ENCODE measurements at places on chromosomes 5 and 9.

- DNase-seq, result no peak
Observed at GRCh38 chr5:149519601-149520000, 31.6 kb downstream of the CSNK1A1 start.

GRCh38 chr5:80101993-80102392 lies 66.8 kb downstream of the THBS4 start:
- no peak for DNase-seq

- no peak for DNase-seq
Observed at GRCh38 chr9:38707885-38708637, 11.9 kb downstream of the FAM240B start.

- DNase-seq, result no peak
Observed at GRCh38 chr9:83238871-83239640, 176.1 kb upstream of the RASEF start.

DNA sequence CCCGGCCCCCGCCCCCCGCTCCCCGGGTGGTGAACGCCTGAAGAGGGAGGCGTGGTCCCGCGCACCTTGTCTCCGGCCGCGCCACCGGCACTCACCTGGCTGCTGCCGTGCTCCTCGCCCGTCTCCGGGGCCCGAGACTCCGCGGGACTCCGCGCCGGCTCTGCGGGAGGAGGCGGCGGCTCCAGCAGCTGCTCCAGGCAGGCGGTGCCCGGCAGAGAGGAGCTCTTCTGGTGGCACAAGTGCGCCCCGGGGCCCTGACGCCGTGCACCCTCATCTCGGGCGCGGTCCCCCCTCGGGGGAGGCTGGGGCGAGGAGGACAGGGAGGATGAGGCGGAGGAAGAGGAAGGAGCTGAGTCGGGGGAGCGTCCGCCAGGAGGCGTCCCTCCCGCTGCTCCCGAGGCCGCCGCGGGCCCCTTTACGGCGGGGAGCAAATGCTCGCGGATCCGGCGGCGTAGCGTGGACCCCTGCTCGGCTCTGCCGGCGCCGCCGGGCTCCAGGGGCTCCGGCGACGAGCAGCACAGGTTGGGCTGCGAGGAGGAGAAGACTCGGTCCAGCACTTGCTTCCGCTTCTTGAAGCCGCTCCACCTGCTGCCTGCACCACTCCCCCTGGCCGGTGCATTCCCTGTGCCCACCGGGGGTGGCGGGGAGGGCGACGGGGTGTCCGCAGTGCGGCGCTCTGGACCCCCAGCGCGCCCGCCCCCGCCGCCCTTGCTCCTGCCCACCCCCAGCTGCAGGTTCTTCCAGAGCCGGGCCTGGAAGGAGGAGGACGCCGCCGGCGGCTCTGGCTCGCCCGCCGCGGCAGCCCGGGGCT lies 928 bp downstream of the MCTP1 start:
- DNase-seq, result no peak

DNA sequence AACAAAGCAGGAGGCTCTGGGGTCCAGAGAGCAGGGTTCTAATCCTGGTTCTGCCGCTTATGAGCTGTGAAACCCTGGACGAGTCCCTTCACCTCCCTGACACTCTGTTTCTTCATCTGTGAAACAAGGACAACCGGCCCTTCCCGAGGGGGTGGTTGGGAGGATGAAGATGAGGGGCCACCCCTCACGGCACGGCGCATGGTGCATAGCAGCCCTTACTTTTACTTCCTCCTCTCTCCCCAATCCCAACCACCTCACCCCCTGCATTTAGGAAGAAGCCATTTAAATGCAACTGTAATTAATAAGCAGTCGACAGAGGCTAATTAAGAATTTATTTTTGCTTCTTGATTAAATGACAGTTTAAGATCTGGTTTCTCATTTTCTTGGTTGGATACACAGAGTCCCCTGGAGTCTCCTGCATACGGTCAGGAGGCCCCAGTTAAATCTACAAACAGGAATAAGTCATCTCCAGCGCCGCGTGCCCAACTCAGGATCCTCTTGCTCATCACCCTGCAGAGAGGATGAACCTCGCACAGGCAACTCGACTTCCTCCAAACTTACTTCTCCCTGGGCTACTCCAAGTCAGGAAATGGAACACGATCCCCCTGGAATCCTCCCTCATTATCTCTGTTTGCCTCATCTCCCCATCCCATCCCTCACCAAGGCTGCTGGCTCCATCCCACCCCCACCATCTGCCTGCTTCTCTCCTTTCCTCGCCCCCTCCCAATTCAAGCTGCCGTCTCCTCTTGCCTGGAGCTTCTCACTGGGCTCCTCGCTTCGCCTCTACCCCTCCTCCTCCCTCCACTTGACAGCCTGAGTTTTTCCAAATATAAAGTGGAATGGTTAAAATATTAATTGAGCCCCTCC lies 95.9 kb downstream of the HRH2 start:
- DNase-seq, result no peak

DNA sequence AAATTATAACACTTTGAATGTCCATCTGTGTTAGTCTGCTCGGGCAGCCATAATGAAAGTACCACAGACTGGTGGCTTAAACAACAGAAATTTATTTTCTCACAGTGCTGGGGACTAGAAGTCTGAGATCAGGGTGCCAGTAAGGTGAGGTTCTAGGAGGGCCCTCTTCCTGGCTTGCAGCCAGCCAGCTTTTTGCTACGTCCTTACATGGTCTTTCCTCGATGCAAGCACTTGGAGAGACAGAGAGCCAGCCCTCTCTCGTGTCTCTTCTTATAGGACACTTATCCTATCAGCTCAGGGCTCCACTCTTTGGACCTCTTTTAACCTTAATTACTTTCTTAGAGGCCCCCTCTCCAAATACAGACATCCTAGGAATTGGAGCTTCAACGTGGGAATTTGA lies 351.8 kb downstream of the SPOCK1 start:
- no peak for DNase-seq

DNA sequence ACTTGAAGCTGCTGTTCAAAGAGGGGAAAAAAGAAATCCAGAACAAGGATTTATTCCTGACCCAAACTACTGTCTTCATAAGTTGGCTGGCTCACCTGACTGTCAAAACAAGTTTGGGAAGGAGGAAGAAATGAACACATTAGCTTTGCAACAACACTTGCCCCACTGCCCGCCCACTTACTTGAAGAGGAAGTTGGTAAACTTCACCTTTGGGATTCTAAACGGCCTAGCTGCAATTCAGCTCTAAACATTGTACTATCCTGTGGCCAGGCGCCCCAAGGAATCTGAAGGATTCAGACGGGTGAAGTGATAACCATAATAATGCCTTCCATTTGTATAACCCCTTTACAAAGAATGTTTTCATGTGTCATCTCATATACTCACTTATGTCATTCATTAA lies 199.4 kb downstream of the ARRDC3 start:
- DNase-seq, result no peak

- no peak for DNase-seq
Observed at GRCh38 chr5:969408-969839, 39.2 kb upstream of the NKD2 start.

DNA sequence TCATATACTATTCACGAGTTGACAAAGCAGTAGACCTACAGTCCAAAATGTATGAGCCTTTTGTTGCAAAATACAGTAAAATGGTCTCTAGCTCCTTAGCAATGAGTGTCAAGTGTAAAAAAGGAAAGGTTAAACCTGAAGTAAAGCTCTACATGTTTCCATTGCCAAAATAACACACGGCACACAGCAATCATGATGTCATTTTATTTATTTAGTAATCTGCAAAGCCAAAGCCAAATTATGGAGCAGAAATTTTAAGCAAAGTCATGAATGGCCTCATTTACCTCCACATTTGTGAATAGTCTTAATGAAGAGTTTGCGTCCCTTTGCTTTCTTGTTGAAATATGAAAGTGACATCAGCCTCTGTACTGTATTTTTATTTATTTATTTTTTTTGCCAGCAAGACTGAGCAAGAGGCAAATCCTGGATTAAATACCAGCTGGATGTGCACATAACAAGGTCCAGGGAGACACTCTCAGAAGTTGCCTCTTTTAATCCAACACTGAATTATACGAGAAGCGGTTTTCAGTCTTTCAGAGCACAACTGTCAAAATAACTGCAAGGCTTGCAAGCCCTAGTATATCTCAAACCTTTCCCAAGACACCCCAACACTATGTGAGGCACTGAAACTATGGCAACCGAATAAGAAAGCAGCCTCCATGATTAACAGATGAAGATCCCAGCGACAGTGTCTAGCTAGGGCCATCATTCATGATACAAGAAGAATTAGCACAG lies 9.7 kb downstream of the SEMA6A start:
- DNase-seq, result no peak

DNA sequence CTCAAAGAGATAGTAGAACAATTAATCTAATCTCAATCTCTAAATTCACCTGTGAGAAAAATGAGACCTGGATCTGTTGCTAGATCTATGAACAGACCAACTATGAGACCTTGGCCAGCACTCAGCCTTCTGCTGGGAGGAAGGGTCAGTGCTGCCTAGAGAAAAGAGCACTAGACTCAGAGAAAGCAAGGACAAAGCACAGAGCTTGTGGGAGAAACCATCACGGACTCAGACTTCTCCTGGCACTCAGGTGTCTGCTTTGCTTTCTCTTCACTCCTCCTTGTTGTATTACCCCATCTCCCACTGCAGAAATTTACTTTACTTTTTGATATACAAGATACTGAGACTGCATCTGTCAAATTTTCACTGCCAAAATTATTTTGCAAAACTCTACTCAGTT lies 890.0 kb upstream of the NUDT12 start:
- DNase-seq, result no peak

GRCh38 chr9:93576258-93577077 lies at the start of gene PHF2:
Gene PHF2, plus strand, starts transcription at chr9:93576584. Its CDS starts 190 bp downstream, at chr9:93576774.
- no peak for DNase-seq

DNA sequence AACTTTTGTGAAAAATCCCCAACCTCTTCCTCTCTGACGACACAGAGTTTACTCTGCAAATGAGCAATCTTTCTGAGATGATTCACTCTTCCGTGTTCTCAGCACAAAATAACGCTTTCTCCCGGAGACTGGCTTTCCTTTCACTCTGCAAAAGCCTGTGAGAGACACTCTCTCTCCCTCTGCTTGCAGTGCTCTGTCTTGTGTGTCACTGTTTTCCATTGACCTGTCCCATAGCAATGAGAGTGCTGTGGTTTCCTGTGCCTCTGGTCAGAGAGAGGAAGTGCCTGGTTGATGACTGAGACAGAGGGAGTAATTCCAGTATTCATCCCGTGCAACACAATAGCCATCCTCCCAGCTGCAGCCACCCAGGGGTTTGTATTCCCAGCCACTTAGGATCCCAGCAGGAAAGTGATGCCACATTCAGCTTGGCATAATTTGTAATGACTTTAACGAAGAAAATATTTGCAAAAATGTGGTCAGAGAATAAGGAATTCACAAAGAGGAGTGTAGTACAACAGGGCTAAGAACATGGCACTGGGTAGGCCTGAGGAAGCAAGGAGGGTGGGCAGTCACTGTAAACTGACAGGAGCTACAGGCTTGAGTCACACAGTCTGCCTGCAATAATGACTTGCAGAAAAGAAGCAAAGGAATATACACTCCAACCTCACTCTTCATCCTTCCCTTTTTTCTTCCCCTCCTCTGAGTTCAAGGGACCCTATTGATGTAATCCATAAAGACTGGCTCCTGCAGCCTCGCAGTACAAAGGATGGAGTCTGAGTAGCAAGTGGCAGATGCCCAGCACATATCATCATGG lies 463.5 kb upstream of the RGMB start:
- DNase-seq, result no peak

DNA sequence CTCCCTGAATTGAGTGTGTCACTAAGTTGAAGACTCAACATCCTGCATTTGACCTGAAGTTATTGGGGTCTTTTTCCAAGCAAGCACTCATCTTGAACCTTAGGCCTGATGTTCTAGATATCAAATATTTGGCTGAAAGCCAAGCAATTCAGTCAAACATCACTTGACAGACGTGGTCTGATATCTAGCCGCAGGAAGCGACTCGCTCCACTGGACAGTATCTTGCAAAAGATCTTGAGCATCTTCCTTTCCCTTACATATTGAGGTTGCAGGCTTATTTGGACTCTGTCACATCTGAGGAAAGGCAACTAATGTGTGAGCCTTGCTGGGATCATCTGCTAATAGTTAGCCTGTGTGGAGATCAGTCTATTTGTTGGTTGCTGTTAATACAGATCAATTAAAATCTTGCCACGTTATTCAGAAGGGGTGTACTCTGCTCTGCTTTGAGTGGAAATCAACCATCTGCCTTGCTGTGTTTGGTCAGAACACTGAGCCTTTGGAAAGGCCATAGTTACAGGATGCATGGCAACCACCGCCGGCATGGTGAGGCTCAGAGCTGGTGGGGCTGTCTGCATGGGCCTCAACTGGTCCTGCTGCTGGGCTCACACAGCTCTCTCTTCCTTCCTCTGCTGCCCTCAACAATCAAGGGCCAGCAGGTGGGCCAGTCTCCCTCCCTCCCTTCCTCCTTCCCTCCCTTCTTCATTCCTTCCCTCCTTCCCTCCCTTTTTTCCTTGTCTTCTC lies 166.9 kb upstream of the KLF9 start:
- no peak for DNase-seq

DNA sequence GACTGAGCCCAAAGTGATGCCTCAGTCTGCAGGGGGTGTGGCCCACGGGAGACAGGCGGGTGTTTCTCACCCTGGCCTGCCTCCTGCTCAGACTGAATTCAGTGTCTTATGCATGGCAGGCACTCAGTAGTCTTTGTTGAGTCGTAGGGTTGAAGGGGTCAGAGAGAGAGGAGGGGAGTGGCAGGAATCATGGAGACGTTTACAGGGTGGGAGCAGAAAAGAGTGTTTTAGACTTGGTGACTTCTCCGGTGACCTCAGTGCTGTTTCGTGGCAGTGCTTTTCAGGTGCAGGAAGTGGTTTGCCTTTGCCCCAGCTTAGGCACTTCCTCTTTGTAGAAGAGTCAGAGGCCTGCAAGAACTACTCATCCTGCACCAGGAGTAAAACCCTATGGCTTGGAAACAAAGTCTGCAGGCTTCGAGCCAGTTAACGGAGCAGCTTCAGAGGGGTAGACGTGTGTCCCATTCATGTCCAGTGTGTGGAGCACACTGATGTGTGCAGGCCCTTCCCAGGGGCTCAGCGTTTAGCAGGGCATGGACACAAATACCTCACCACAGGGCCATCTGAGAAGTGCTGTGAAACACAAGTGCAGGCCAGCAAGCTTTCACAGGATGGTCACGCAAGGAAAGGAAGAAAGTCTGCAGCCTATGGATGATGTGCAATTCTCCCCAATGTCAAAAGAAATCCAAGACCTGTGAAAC lies 24.5 kb upstream of the SEMA4D start:
- no peak for DNase-seq

Data from caudate nucleus (tissue), 63 donors.